H1 (cell line): ENCODE measurements at places on chromosomes 2 and 18. TPM values are rescaled to one million over a fixed set of nuclear protein-coding genes. Genes with fewer than 3 reads are reported as not detected.

CCDC141 gene
- 0.56 and 0.58 TPM in 2 replicates for polyA plus RNA-seq

NYAP2 gene
- not detected in 2 replicates for polyA plus RNA-seq

IL1A gene
- polyA plus RNA-seq: 0.25 and 0.32 TPM in 2 replicates

MAP4K3 gene
- polyA plus RNA-seq: 6.5 and 11.4 TPM in 2 replicates

CAPN14 gene
- polyA plus RNA-seq: 0.05 TPM in 1 of 2 replicates, not detected in the other

MERTK gene
- polyA plus RNA-seq: 5.8 and 6.5 TPM in 2 replicates

MEP1B gene
- not detected in 2 replicates for polyA plus RNA-seq
